ENCODE measurements at places on chromosomes 5 and 9.

- DNase-seq: no peak
Observed at GRCh38 chr5:158777647-158778350, 321.9 kb downstream of the EBF1 start.

DNA sequence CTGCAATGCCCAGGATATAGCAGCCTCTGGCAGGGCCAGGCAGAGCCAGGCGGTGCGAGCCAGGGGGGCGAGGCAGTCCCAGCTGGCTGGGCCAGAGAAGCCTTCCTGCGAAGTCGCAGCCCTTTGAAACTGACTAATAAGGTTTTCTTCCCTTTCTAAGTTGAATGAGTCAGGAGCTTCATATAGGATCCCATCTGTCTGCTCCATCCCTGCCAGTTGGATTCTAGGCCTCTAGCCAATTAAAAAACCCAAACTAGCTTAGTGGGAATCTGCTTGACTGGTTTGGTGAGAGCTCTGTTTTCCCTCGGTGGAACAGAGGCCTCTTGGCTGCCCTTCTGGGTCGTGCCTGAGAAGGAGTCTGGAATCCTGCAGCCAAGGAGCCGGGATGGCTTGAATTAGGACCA lies 70.1 kb upstream of the RAPGEF1 start:
- DNase-seq: no peak

GRCh38 chr9:134007150-134007549 lies 15.0 kb upstream of the VAV2 start:
- no peak for DNase-seq

GRCh38 chr5:158737536-158738027 lies 362.1 kb downstream of the EBF1 start:
- no peak for DNase-seq

GRCh38 chr9:79812507-79813257 lies 240.9 kb downstream of the TLE4 start:
- DNase-seq: no peak

- DNase-seq: no peak
Observed at GRCh38 chr5:165139262-165139661, 1633.8 kb downstream of the MAT2B start.

- DNase-seq: no peak
Observed at GRCh38 chr9:135584371-135584770, 22.8 kb downstream of the PAEP start.

- DNase-seq: no peak
Observed at GRCh38 chr5:34854459-34855174, 15.7 kb downstream of the TTC23L start.

GRCh38 chr5:1985781-1986180 lies 103.1 kb upstream of the IRX4 start:
- no peak for DNase-seq

GRCh38 chr5:149940077-149940574 lies 4.5 kb downstream of the PDE6A start:
- no peak for DNase-seq

DNA sequence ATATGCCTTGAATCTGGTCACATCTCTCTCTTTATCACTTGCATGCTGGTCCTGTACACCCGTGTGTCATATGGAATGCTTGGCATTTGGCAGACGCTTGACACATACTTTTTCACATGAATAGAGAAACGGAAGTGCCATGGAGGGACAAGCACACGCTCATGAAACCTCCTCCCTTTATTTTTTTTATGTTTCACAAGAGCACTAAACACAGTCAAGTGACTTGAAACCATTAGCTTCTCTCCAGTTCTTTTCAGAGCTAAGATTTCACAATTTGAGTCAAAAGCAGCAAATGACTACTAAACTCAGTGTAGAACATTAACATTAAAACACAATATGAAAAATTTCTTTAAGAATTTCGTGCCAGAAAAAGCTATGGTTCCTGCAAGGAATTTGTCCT lies 151.1 kb downstream of the DOCK2 start:
- no peak for DNase-seq

DNA sequence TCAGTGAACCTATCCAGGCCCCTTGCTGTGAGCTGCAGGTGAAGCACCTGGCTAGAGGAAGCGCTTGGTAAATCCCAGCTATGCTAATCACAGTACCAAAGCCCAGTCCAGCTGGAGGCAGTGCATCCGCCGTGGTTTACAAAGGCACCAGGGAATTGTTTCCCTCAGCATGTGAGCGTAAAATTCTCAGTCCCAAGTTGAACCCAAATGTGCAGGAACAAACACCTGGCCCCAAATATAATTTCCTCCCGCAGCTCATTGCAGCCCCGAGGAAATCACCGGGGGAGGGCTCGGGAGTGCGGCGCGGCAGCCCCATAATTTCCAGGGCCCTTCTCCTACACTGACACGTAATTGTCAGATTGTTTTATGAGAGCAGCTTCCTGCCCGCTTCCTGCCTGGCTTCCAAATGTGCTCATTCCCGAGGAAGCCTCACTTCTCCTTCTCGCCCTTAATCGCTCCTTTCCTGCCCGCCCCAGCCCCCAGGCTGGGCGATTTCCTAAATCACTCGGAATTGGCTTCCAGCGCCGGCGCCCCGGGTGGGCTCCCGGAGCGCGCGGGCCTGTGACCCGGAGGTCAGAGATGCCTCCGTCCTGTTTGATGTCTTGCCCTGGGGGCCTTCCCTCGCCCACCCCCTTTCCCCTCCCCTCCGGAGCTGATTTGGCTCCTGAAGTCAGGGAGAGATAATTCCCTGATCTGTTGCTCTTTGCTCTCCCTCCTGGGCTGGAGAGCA lies 134.4 kb downstream of the FGF1 start:
- no peak for DNase-seq

- DNase-seq: no peak
Observed at GRCh38 chr5:98929710-98930298, 997 bp upstream of the CHD1 start.

GRCh38 chr5:155753943-155754581 lies 572.9 kb upstream of the SGCD start:
- no peak for DNase-seq

- no peak for DNase-seq
Observed at GRCh38 chr9:77495834-77496671, 152.1 kb downstream of the GNA14 start.

- no peak for DNase-seq
Observed at GRCh38 chr5:4781299-4781698, 358.8 kb upstream of the ADAMTS16 start.

GRCh38 chr5:44574678-44575077 lies 185.5 kb upstream of the FGF10 start:
- no peak for DNase-seq

DNA sequence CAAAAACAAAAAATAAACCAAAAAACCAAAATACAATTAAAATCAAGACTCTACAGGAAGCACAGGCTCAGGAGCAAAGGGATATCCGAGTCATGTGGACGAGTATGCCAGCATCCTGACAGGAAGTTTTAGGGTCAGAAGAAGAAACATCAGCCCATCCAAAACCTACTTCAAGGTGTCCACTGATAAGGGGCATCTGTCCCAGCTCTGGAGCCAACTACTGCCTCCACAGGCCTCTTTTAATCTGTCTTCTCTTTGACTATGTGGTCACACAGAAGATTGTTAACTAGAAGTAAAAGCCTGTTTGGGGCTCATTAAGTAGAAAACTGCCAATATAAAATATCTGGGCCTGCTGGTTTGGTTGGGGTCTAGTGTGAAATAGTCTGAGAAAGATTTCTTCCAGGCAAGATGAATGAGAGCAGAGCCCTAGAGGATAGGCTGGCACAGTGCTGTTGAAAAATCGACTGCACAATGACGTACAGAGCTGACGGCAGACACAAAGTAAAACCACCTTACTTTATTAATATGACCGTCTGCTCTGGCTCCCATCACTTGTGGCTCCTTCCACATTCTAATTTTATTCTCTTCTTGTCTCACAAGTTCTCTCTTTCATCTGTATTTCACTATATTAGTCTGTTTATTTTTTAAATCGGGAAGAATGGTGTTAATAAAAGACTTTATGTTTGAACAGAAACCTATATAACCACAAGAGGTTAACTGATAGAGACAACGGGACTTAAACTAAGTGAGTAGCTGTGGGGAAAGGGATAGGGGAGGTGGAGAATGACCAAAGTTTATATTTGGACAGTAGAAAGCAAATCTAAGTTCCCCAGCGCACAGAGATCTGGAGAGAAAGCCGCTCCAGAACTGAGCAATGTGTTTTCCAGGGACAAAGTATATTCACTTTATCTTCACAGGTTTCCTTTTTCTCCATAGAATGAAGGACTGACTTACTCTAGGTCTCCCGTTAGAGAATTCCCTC lies 22.9 kb upstream of the MSH3 start:
- no peak for DNase-seq

GRCh38 chr5:173486355-173487225 lies 129.9 kb downstream of the BOD1 start:
- no peak for DNase-seq

GRCh38 chr9:99966716-99967115 lies 60.3 kb downstream of the STX17 start:
- no peak for DNase-seq

GRCh38 chr5:56075361-56075760 lies 80.6 kb upstream of the IL6ST start:
- DNase-seq: no peak

DNA sequence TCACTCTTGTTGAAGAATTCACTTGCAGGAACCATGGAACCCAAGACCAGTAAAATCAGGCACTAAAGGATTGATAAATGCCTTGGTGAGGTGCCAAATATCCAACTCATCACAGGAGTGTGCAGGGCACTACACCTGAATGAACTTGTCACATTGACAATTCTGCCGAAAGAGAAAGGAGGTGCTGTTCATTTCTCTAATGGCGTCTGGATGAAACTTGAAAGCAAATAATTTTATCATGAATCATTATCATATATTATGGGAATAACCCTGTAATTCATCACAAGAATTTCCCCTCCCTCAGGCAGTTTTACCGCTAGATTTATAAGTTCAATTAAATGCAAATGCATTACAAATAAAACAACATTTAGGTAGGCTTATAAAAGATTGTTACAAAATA lies 360.0 kb downstream of the GLIS3 start:
- DNase-seq: no peak

GRCh38 chr5:149706158-149706557 lies 24.0 kb upstream of the PPARGC1B start:
- no peak for DNase-seq

GRCh38 chr5:60492958-60493357 lies 207.0 kb downstream of the DEPDC1B start:
- no peak for DNase-seq

DNA sequence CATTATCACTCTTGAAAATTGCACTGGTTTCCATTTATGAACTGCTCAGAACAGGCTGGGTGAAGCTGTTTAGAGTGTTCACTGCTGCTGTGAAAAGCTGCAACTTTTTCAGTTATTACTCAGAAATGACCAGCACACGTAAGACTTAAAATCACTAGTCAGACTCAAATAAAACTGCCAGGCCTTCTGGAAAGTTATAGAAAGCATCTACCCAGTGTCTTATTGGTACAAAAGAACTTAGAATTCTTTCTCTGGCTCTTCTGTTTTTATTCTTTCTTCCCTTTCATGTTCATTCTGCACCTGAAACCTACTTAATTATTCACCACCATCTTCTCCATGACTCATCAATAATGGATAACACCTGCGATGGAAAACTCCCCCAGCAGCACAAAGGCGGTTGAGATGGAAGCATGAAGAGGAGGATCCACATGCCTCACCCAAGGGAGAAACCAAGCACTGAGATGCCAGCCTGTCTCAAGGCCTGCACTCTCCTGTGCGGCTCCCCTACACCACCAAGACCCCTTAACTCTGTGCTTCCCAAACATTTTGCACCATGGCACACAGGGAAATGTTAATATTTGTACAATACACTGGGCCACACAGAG lies 171.9 kb downstream of the ENTREP1 start:
- DNase-seq: no peak

DNA sequence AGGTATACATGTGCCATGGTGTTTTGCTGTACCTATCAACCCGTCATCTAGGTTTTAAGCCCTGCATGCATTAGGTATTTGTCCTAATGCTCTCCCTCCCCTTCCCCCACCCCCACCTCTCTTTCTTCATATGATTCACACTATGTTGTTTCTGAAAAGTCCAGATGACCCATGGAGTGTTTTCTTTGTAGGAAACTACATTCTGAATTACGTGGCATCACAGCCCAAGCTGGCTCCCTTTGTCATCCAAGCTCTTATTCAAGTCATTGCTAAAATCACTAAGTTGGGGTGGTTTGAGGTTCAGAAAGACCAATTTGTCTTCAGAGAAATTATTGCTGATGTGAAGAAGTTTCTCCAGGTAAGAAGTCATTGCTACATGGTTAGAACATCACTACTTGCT lies 30.4 kb downstream of the RANBP17 start:
- DNase-seq: no peak

DNA sequence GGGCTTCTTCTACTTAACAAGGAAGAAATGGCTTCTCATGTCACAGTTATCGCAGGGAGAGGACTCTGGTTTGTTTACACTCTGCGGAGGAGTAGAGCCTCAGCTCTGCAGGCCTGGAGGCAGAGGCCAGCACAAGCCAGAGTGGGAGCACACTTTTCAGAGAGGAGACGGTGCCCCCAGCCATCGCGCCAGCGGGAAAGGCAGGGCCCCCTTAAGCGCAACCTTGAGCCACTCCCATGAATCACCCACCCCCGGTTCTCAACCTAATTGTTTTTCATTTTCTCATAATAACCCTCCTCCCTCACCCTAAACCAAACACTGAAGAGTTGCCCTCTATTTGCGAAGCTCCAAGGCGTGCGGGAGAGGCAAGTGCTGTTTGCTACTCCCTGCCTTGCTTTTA lies 208.4 kb upstream of the TBCA start:
- DNase-seq: no peak

- DNase-seq: no peak
Observed at GRCh38 chr9:4970970-4971641, 14.0 kb upstream of the JAK2 start.

DNA sequence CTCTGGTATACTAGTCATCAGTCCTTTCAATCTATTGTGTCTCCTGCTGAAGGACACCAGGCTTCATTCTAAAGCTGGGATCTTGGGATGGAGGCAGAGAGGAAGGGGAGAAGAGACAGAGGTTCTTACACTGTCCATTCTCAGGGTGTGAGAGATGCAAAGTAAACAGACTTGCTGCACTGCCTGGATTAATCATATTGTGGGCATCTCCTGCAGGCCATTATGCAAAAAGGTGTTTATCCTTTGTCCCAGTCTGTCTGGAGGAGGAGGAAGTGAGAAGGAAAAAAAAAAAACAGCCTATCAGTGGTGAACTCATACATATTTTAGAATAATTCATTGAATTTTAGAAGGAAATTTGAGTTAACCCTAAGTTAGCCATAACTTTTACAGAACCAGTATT lies 92.9 kb upstream of the TNPO1 start:
- DNase-seq: no peak

GRCh38 chr9:96486386-96487028 lies 36.5 kb downstream of the HABP4 start:
- no peak for DNase-seq

DNA sequence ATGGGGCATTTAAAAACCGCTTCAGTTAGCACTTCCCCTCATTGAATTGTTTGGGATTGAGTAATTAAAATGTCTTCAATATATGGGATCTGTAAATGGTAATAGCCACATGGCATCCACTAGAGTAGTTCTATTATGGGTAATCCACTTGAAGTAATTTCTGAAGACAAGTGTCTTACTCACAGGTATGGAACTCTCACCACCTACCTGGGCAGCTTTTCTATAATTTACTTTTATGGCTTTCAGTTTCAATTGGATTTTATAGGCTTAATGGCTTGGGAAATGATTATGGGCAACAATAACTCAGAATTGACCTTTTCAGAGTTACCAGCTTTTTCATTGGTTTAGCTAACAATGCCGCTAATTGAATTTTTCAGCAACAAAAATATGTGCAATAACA lies 597.9 kb downstream of the PTPRD start:
- no peak for DNase-seq

Data from CD4-positive, alpha-beta T cell treated with Interleukin-15 for 1 hour (primary cell).